ENCODE measurements at places on chromosomes 2 and 18. TPM values are rescaled to one million over a fixed set of nuclear protein-coding genes. Genes with fewer than 3 reads are reported as not detected.
A peak's percentile ranks its signal among the peaks of the same experiment; 100 is the strongest.

- H3K4me3 ChIP-seq, result no peak overlapping the region
- H3K36me3 ChIP-seq, result no peaks in the 10 kb centered on the region
- no peaks in the 10 kb centered on the region for H3K4me1 ChIP-seq
- DNase-seq, result no peak
- H3K27ac ChIP-seq, result no peak overlapping the region
- no peaks in the 10 kb centered on the region for H3K27me3 ChIP-seq
These were observed 192.8 kb downstream of the AGPS start for GRCh38 chr2:177585234-177585863.

DNA sequence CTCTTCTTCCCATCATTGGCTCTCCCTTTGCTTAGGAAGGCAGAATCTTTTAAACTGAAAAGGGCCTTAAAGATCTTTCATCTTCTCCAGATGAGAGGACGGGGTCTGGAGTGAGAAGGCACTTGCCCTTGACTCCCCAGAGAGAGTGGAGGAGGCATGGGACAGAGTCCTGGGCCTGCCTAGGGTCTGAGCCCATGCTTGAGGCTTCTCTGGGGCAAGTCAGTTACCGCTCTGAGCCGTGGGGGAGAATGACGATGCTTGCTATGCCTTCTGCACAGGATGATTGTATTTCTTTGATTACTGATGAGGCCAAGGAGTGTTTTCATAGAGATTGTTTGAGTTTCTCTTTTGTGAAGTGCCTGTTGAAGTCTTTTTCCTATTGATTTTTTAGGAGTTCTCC, 921 bp downstream of the PLB1 start:
- no peaks in the 10 kb centered on the region for H3K27me3 ChIP-seq
- DNase-seq, result no peak
- no peaks in the 10 kb centered on the region for H3K36me3 ChIP-seq
- H3K4me1 ChIP-seq, result no peaks in the 10 kb centered on the region

DNA sequence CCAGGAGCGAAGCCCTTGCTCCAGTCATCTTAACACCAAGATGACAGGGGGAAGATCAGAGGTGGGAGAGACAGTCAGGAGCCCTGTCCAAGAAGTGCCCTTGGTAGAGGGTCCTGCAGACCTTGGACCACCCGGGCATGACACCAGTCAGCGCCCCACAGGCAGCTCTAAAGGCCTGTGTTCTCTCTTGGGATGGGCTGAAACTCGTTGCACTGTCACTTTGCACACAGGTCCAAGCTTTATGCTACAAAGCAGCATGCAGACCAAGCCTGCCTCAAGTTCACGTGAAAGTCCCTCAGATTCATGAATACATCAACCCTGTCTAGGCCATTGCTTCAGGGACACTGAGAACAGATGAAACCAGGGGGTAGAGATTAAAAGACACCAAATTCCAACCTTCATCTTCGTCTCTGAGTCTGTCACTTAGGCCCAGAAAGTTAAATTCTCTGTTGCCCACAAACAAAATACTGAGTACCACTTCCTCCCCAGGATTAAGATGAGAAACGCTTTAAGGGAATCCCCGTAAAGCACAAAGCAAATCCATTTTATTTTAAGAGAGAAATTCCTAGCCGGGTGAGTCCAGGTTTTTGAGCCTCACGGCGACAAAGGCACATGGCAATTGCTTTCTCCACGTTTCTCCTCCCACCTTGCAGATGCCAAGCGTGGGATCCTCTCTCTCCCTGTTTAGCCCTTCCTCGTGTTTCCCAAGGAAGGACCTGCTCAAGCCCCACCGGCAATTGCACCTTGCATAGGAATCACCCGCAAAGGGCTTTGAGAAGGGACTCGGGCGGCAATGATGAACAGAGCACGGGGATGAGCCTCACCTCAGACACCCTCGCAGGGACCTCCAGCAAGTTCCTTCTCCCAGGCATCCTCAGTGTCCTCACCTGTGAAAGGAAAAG, 75.0 kb upstream of the ID2 start:
- DNase-seq, result no peak
- no peak overlapping the region for H3K27ac ChIP-seq
- H3K4me1 ChIP-seq, result peaks cover 3% of the 10 kb centered on the region
- no peak overlapping the region for H3K4me3 ChIP-seq
- no peaks in the 10 kb centered on the region for H3K27me3 ChIP-seq

GRCh38 chr2:238095143-238095542, 5.0 kb upstream of the ESPNL start:
- no peak overlapping the region for H3K4me3 ChIP-seq
- H3K27me3 ChIP-seq, result no peaks in the 10 kb centered on the region
- no peaks in the 10 kb centered on the region for H3K4me1 ChIP-seq
- no peak overlapping the region for H3K27ac ChIP-seq
- DNase-seq, result no peak

- no peaks in the 10 kb centered on the region for H3K4me1 ChIP-seq
- no peaks in the 10 kb centered on the region for H3K36me3 ChIP-seq
- no peak for DNase-seq
- H3K4me3 ChIP-seq, result no peak overlapping the region
These were observed 139.8 kb downstream of the UXS1 start for GRCh38 chr2:106054321-106054720.

GRCh38 chr2:218129458-218130135, 3.8 kb downstream of the CXCR2 start:
- no peaks in the 10 kb centered on the region for H3K36me3 ChIP-seq
- DNase-seq, result peak; percentile 21
- H3K4me3 ChIP-seq, result no peak overlapping the region
- no peaks in the 10 kb centered on the region for H3K27me3 ChIP-seq

Gene SERPINB10
- 0.63 TPM for total RNA-seq

Gene UGT1A9
- total RNA-seq, result not detected
